Esophagus muscularis mucosa (tissue), 4 donors: ENCODE measurements at places on chromosomes 13 and 19. TPM values are rescaled to one million over a fixed set of nuclear protein-coding genes. Genes with fewer than 3 reads are reported as not detected.

DNA sequence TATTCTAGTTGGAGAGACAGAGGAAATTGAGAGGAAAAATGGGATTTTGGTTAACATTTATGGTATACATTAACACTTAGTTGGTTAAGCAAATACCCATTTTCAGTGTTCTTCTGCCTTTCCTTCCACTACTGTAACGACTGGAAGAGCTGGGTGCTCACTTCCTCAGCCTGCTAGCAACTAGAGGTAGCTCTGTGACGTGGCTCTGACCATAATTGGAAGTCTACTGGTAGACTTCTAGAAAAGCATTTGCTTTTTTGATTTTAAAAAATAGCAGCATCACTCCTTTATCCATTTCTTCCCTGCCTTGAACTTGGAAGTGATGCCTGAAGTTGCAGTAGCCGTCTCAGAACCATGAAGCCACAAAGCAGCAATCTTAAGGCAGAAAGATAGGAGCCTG, 15.9 kb downstream of the NHLRC3 start:
- DNase-seq: no peak

- peak; percentile 78 for DNase-seq
Measured at GRCh38 chr13:33105387-33106005, 89.3 kb downstream of the KL start.

Gene LILRB4
- 16.2 TPM for total RNA-seq

DNA sequence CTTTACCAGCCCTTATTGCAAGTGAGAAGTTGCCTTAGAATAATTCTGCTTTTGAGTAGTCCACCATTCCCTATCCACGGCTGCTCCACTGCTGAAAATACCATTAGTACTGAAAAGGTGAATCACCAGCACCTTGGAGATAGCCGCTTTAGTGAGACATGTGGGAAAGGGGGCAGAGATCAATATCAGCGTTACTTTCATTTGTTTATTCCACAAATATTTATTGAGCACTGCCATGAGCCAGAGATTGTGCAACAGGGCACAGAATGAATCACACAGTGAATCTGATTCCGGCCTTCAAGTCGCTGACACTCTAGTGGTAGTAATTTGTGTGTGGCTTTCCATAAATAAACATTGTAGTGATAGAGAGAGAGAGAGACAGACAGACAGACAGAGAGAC, 31.5 kb upstream of the MYO16 start:
- no peak for DNase-seq

- no peak for DNase-seq
Measured at GRCh38 chr19:14686411-14686810, 3.4 kb upstream of the ZNF333 start.

Gene SHC2
- total RNA-seq: 11.2 TPM

Gene ZNF444
- 71.7 TPM for total RNA-seq

- DNase-seq: no peak
Measured at GRCh38 chr13:99811067-99811700, 160.4 kb downstream of the ZIC5 start.

DNA sequence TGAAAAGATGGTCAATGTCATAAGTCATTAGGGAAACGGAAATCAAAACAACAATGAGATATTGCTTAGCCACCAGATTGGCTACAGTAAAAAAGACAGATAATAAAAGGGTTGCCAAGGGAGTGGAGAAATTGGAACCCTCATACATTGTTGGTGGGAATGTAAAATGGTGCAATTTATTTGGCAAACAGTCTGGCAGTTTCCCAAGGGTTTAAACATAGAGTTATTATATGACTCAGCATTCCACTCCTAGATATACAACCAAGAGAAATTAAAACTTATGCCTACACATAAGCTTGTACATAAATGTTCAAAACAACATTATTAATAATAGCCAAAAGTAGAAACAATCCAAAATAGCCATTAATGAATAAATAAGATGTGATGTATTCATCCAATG, 9.9 kb upstream of the ZNF227 start:
- no peak for DNase-seq

Gene SYNGR4
- total RNA-seq: not detected

DNA sequence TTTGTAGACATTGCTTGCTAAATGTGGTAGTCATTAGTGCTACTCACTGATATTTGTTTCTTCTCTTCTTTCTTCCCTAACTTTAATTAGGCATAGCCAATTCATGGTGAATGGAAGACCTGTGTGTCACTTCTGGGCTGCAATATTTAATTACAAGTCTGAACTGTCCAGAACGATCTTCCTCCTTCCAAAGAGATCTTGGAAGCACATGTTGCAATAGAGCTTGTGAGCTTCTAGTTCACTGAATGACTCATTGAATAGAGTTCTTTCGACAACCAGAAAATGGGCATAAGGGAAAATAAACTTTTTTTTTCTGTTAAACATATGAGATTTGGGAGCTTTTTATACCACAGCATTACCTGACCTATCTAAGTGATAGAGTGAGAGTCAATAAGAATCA, 1264.6 kb downstream of the PCDH9 start:
- no peak for DNase-seq

DNA sequence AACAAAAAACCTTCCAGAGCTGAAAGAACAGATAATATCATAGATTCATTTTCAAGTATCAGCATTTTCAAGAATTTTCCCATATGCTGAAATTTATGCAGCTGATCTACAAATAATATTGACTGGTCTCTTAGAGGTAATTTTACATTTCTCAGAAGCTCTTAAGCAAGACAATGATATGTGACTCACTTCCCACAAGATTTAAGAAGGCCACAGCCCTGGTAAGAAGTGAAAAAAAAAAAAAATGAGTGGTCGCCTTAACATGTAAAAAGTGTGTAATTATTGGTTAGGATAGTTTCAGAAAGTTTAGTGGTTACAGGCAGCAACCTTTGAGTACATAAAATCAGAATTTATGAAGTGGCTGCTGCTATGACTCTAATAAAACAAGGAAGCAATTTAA, 54.5 kb downstream of the NUFIP1 start:
- no peak for DNase-seq

DNA sequence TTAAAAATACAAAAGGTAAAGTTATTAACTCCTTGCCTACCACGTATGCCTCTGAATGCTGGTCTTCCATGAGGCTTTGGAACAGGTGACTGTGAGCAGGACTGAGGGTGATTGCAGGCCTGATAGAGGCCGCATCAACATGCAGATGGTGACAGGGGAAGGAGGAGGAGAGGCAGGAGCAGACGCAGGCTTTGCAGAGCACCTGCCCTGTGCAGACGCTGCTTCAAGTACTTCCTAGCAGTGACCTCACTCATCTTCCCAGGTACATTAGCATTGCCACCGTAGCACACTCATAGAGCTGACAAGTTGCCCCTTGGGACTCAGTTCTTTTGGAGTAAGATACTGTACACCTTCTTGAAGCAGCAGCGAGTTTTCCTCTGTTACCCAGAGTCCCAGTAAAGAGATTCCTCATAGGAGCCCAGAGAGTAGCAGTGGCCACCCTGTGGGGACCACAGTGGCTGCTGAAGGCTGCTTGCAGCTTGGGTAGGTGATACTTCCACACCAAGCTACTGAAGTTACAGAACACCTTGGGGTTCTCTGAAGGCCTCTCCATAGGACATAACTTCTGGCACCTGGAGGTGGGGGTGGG, 56.0 kb downstream of the ZNF536 start:
- no peak for DNase-seq

Gene PSPN
- total RNA-seq: 2.3 TPM

- DNase-seq: peak; percentile 98
Measured at GRCh38 chr19:44499962-44500949, at the start of gene ZNF180. TSS of gene ZNF180 (minus strand) at chr19:44500522. CDS start at chr19:44497334, 3,188 bp downstream.

- DNase-seq: no peak
Measured at GRCh38 chr19:45764945-45765701, 3.9 kb downstream of the SIX5 start.

Gene APOE
- total RNA-seq: 20.3 TPM

DNA sequence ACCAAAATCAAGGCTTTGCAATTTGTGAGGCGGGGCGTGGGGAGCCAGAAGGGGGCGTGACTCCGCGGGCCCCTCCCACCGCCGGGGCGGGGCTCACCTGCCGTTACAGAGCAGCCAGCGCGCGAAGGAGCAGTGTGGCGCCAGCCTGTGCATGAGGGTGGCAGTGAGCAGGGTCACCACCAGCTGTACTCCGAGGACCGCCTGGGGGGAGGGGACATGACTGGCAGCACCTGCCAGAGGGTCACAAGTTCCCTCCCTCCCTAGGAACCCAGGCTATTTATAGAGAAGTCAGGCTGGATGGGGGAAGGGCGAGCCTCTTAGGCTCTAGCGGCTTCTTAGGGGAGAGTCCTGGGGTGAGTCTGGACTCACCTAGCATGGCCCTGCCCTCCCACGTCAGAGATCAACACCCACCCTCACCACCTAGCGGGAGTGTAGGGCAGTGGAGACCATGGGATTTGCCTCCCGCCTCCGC, 3.6 kb downstream of the TMEM161A start:
- DNase-seq: no peak

Gene SBSN
- total RNA-seq: not detected

DNA sequence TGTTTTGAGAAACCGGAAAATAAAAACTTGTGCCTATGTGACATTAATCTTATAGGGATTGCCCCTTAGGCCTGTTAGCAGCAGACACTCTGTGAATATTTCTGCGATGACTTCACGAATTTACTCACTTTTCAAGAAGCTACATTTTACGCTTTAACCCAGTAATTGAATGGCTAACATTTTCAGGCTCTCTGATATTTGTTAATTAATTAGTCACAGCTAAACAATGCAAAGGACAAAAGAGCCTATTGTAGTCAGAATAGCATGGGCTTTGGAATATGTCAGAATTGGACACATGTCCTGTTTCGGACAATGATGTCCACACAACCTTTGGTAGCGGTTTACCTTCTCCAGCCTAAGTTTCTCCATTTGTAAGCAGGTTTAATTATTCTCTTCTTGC, 506.6 kb downstream of the EFNB2 start:
- no peak for DNase-seq

Gene CYP4F8
- not detected for total RNA-seq

GRCh38 chr19:51688671-51689571, 4.2 kb upstream of the SPACA6 start:
- peak; percentile 97 for DNase-seq

- DNase-seq: no peak
Measured at GRCh38 chr19:18259893-18260292, 14.4 kb downstream of the IQCN start.

DNA sequence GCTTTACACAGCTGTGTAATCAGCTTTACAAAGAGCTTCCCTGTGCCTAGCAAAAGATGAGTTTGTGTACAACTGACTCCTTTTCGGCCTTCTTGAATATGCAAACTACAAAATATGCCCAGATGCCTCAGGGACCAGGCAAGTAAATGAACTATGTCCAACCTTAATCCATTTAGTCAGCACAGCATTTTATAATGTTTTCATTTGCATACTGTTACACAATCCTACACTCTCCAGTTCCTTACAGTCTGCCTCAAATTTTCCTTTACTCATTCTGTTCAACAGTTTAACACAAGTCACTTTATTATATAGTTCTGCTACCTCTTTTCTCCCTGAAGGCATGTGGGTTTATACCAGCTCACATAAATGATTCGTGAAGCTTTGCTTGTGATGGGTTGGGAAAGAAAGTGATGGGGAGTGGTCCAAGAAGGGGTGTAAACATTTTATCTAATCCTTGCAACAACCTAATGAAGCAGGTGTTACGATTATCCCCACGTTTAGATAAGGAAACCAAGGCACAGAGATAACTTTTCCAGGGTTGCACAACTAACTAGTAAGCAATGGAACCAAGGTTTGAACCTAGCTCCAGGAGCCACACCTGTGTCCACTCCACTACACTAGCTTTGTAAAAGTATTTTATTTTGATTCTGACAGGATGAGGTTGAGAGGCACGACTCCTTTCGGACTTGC, 3.3 kb upstream of the USP12 start:
- no peak for DNase-seq

Gene ZNF558
- 59.2 TPM for total RNA-seq

DNA sequence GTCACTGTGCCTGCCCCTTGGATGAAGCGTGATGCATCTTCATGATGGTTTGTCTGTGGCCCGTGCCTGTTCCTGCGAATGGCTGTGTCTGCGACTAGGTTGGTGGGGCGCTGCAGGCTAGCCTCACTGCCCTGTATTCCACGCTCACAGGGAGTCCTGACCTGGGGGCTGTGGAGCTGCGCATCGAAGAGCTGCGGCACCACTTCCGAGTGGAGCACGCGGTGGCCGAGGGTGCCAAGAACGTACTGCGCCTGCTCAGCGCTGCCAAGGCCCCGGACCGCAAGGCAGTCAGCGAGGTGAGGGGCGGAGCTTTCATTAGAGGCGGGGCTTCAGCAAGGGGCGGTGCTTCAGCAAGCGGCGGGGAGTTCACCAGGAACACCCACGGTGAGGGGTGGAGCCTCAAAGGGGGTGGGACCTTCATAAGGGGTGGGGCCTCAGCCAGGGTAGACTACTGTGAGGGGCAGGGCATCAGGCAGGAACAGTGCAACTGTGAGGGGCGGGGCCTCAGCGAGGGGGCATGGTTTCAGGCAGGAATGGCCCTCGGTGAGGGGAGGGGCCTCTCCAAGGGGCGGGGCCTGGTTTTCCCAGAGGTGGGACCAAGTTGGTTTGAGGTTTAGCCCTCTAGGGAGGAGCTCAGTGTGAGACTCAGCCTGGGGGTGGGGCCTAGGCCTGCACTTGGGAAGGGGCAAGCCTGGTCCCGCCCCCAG, 17.2 kb downstream of the PKN1 start:
- DNase-seq: no peak

Gene ZNF560
- not detected for total RNA-seq

DNA sequence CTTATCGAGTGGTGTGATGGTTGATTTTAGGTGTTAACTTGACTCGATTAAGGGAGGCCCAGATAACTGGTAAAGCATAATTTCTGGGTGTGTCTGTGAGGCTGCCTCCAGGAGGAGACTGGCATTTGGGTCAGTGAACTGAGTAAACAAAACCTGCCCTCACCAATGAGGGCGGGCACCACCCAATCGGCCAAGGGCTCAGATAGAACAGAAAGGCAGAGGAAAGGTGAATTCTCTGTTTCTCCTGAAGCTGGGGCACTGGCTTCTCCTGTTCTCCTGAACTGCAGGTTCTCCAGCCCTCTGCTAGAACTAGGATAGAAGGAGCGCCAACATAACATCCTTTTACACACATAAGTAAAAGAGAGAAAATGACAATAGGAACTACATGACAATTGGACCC, 35.1 kb downstream of the ESD start:
- DNase-seq: no peak

Gene KRTDAP
- total RNA-seq: not detected

- DNase-seq: no peak
Measured at GRCh38 chr19:7687177-7687576, 6.5 kb downstream of the TRAPPC5 start.

DNA sequence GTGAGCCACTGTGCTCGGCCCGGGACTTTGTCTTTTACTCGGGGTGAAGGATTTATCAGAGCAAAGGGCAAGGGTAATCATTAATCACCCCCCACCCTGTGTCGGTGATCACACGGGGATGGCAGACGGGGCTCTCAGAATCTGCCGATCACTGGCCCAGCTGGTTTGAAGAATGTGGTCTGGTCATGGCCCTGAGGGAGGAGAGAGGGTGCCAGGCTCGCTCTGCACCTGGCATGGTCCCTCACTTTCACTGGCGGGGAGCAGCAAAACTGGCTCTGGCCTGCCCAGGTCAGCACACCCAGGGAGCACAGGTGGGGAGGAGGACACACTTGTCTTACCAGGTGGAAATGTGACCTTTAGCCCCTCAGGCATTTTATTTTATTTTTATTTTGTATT, 10.2 kb downstream of the REEP6 start:
- no peak for DNase-seq
